ENCODE measurements at places on chromosomes 13 and 19.

GRCh38 chr13:112932971-112933370 is 36.0 kb upstream of the MCF2L start:
- DNase-seq, result no peak

DNA sequence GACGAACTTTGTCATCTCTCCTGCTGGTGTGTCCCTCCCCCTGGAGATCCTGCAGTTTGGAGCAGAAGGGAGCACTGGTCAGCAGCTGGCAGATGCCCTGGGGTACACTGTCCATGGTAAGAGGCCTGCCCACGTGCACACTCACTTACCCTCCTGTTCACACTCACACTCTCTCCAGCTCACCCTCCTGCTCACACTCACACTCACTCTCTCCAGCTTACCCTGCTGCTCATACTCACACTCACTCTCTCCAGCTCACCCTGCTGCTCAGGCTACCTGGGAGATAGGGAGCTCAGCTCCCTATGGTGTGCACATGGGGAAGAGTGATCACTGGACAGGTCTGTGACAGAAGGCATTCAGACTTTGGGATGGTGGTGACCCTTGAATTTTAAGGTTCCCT is 1.7 kb downstream of the SERPINE3 start:
- DNase-seq, result no peak

DNA sequence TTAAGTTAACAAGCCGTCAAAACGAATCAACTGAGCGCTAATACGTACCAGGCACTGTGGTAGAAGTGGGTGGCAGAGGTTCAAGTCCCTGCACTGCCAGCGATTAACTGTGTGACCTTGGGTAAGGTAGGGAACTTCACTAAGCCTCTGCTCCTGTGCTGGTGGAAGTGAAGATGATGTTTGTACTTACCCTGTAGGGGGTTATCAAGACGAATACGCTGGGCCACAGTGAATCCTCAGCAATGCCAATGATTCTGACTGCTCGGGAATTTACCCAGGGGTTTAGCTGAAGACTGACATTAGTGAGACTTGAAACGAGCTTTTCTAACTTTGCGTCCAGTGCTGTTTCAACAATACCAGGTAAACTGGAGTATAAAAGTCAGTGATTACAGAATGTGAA is 305.3 kb downstream of the FGF9 start:
- no peak for DNase-seq

DNA sequence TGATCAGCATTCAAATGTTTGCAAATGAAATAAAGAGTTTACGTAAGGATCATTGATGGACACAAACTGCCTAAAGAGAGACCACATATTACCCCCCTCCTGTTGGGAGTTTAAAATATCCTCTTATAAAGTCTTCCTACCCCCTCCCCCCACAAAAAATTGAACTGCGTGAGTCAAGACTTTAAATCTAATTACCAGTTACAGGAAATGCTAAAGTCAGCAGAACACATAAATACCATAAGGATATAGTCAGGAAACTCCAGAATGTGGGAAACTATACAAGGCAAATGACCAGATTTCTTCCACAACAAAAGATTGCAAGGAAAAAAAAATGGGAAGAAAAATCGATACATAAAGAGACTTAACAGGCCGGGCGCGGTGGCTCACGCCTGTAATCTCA is 44.4 kb upstream of the FARP1 start:
- DNase-seq, result peak; percentile 9

DNA sequence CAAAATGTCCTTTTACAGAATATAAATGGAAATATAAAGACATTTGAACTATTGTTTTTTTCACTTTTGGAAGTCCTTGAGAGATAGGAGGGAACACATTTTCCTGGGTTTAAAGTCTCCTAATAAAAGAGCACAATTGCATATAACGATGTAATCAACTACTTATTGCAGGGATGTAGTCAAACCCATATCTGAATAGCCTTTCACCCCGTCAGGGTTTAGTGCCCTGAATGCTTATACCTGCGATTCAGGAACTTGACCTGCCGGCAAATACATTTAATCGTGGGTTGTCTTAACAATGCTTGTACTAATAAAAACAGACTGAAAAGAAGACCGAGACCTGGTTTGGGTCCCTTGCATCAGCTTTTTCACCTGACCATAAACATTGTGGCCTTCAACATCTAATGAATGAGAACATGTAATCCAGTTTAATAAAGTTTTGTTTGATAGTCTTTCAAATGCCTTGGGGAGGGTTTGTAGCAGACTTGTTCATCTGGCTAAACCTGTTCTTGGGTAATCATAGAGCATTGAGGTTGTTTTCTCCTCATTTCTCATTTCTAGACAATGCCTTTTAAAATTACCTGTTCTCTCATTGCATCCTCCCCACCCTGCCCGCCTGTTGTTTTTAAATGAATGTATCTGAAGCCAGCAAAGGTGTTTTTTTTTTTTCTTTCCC is 7.0 kb downstream of the KLF5 start:
- no peak for DNase-seq

DNA sequence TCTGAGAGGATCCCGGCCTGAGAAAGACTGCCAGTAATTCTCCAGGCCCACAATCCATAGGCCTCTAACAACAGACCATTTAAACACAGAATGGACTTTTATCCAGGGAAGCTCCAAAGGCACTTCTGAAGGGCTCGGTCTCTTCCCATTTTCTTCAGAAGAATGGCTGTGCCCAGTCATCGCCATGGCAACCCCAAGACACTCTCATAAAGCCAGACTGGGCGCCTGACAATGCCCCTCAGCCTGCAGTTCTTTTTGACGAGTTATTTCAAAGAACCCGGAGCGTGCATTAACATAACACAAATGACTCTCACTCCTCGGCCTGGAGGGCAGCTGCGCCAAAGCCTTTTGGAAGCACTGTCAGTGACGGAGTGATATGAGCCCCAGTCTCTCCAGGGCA is 61.0 kb downstream of the RASA3 start:
- no peak for DNase-seq

- no peak for DNase-seq
Observed at GRCh38 chr19:51784922-51785690, 9.9 kb upstream of the FPR3 start.

DNA sequence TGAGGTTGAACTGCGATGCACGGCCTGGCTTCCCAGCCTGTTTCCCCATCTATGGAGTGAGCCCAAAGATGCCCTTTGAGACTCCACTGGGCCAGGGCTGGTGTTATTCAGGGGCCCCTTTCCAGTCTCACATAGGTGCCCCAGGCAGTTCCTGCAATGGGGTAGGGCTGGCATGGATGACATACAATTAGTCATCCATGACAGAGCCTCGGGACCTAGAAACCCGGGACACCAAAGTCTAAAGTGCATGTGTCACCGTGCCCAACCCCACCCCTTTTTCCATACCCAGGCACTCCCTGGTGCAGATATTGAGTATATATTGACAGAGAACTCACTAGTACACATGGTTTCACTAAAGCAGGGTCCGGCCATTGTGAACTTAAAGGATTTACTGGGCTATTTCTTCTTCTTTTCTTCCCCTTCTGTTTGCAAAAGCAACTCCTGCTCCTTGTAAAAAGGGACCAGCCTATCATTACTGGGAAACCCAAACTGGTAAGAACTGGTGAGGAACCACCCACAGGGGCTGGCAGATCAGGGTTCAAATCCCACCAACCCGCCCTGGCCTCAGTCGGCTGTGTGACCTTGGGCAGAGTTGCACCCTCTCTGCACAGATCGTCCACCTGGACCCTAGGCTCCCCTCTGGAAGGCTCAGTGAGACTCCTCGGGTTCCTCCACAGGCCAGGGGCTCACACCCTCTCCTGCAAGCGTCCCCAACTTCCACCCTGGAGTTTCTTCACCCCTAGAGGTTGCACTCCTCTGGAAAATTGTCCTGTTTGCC is 2.7 kb downstream of the B3GNT3 start:
- no peak for DNase-seq

DNA sequence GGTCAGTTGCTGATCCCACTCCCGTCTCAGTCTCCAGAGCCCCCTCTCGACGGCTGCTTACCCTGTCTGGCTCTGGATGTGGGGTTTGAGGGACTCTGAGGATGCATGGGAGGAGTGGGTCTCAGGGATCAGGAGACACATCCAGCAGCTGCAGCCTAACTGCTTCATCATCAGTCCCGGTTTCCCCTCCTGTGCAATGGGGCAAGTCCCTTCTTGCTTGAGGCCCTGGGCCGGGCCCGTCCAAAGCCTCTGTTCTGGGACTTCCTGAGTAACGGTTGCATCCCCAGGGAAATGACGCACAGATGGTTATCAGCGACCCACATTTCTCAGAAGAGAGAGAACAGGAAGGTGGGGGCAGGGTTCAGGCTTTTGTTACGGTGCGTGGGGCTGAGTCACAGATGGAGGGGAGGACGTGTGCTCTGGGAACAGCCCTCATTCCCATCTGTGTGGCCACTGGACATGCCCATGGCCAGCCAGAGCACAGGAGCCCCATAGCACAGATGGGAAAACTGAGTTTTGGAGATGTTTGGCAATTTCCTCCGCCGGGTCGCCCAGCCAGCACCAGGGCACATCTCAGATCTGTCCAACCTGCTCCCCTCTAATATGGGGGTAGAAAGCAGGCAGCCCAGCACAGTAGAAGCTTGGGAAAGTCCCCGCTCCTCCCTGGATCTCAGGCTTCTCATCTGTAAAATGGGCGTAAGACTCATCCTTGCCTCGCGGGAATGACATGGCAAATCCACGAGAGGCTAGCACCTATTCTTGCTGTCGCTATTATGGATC is 19.3 kb downstream of the GNA15 start:
- DNase-seq, result no peak
